ENCODE measurements at places on chromosomes 7 and 10.

GRCh38 chr7:129684777-129685176, 73.3 kb downstream of the NRF1 start:
- no peak for DNase-seq

- DNase-seq: no peak
These were observed 69.4 kb downstream of the VOPP1 start for GRCh38 chr7:55502858-55503440.

DNA sequence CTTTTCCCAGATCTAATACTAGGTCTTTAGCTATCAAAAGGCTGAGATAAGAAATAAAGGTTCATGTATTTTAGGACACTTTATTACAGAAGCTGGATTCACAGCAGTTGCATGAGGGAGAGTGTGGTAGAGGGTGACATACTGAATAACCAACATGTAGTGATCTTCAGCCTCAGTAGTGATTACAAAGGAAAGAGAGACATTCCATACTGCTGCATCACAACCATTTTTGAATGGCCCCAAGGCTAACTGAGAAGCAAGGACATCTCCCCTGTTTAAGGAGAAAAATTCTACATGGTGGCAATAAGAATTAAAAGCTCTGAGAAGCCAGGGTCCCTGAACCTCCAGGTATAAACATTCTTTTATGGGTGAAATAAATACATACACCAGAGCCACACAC, 35.3 kb downstream of the COG5 start:
- no peak for DNase-seq

DNA sequence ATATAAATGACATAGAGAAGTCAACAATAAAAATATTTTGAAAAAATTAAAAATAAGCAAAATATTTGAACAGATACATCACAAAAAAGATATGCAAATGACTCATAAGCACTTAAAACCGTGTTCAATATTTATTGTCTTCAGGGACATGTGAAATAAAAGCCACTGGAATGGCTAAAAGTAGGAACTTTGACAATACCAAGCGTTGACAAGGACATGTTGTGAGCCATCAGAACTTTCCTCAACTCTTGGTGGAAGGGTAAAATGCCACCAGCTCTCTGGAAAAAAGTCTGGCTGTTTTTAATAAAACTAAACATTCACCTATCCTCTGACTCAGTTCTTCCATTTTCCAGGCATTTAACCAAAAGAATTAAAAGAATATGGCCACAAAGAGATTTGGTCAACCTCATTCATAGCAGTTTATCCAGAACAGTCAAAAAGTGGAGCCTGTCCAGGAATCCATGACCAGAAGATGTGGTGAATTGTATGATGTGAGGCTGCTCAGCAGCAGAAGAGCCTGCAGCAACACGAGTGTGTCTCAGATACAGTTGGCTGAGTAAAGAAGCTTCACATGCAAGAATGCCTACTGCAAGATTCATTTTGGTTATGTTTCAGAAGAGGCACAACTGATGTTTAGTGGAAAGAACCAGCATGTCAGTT, 7.1 kb upstream of the KLF6 start:
- no peak for DNase-seq

DNA sequence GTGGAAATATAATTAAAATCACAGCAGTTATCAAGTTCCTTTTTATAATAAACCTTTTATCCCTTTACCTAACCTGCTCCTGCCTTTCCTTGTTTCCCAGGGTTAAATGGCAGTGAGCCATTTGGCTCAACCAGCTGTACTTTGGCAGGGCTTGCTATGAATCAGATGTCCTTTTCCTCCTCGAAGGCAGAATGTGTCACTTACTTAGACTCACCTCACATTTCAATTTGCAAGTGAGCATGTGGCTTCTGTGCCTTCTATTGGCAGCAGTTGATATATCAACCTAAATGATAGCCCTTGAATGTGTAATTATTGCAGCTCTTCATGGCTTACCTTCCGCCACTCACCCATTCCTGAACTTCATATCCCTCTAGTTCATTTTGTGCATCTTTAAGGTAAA, 301.7 kb downstream of the CSTF2T start:
- no peak for DNase-seq

DNA sequence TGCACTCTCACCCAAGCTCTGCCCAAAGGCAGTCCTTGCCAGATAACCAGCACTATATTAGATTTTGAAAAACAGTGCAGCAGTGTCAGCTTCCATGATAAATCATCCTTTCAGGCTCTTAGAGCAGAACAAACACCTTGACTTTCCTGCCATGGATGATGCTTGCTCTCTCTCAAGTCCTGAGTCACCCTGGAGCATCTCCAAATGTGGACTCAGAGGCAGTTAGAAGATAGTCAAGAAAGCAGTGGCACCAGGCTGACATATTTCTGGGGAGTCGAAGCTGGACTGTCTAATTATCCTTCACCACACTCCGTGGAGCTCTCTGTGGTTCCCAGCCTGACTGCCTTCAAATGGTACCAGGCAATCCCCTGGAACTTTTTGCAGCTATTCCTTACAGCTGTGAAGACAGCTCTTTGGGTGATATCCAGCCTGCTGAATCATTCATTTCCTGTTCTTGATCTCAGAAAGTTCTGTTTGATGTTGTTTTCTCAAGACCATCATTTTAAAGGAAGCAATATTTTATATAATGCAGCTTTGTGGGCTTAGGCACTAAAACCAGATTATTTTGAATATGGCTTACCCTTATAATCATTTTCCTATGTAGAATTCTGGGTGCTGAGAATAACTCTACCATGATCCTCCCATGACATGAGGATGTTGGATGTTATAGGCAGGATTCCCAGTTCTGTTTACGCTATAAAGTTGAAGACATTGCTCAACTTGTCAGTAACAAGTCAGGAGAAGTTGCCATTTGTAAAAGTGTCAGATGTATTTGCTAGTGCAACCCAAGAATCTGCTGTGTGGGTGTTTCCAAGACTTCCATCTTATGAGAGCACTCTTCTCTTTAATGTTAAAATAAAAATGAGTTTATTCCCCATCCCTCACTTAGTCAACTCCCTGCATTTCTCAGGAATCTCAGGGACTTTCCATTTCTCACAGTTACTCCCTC, 233.8 kb downstream of the C7orf25 start:
- no peak for DNase-seq

DNA sequence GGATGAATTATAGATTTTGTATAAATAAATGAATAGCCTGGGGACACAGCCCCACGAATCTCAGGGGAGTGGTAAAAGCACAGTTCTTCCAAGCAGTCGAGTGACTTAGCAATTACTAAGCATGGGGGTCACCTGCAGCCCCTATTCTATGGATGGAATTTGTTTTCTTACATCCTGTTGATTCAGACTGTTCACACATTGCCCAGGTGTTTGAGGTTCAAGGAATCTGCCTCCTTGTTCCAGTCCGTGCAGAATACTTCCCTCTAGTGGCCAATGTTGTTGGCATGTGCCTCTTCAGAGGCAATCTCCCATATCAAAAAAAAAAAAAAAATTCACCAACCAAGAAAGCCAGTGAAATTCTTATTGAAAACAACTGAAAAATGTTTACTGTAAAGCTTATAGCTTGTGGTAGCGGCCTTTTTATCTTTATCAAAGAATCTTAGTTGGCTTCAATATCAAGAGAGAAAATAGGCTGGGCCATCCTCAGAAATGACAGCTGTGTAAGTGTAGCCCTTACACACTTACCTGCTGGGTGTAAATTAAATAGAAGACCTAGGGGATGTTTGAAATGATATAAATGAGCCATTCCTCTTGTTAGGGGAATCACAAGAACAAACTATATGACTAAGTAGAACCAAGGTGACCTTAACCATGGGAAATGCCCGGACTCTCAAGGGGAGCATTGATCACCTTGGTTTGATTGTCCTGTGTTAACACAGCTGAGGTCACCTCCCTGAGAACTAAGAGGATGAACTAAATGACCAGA, 7.8 kb downstream of the LIPM start:
- no peak for DNase-seq

- DNase-seq: no peak
These were observed 88.9 kb downstream of the SCRN1 start for GRCh38 chr7:29900745-29901144.

DNA sequence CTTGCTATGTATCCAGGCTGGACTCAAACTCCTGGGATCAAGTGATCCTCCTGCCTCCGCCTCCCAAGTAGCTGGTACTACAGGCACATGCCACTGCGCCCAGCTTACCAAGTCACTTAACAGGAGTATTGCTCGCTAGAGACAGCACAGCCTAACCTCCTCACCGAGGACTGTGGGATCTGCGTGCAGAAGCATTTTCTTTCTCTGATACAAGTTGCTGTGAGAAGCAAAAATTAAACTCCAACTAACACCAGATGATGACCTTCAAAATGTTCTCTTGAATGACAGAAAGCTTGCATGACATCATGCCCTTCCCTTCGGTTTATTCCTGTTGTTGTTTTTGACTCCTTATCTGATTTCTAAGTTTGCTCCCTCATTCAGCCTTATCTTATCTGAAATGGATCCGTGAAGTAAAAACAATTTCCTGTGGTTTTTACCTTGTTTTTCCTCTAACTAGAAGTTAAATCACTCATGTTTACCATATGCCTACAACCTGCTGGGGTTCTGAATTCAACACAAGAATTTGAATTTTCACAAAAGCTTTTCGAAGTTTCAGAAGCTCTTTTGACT, 94.4 kb upstream of the KIF5B start:
- no peak for DNase-seq

GRCh38 chr7:138137423-138138171, 61.3 kb downstream of the AKR1D1 start:
- DNase-seq: no peak

Data from stimulated activated CD4-positive, alpha-beta T cell treated with anti-CD3 and anti-CD28 coated beads, Interleukin-15, amount 100 ng/mL, for 1 hour (primary cell).